Kidney (tissue), 22 donors: ENCODE measurements at places on chromosomes 7 and 10.

GRCh38 chr7:2805213-2805944 is 38.7 kb downstream of the GNA12 start:
- no peak for DNase-seq

DNA sequence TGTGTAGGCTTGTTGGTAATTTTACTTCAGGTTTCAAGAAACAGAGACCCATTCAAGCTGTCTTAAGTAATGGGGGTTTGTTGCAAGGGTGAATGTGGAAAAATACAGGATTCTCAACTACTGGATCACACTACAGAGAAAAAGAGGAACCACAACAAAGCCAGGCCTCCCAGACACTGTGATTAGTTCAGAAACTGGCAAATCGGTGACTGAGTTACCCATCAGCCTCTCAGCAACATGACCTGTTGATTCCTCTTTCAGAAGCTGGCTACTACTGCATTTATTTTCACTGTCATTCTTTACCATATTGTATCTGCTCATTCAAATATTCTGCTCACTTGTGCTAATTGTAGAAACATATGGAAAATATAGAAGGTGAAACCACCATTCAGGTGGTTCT is 16.0 kb downstream of the CCDC71L start:
- DNase-seq = no peak

GRCh38 chr10:3526727-3527501 is 258.1 kb downstream of the KLF6 start:
- DNase-seq = no peak

- peak; percentile 49 for DNase-seq
Observed at GRCh38 chr7:111090846-111091245, at the start of gene LRRN3. Gene LRRN3, plus strand, starts transcription at chr7:111091127. Its CDS starts 31,646 bp downstream, at chr7:111122773.

GRCh38 chr7:4824120-4824775 is 37.6 kb downstream of the PAPOLB start:
- no peak for DNase-seq

DNA sequence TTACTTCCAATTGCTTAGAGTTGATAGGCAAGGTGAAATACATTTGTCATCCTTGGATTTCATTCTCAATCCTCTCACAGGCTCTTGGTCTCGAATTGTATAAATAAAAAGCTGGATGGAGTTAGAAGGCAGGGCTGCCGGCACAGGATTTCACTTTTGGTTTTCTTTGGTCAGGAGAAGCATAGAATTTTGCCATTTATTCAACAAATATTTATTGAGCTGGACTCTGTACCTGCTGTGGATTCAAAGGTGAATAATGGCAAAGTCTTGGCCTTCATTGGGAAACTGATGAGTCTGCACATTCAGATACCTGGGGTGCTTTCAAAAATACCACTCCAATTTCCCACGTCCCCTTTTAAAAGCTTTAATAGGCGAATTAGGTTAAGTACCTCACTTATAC is 49.7 kb downstream of the PDK4 start:
- DNase-seq = no peak

DNA sequence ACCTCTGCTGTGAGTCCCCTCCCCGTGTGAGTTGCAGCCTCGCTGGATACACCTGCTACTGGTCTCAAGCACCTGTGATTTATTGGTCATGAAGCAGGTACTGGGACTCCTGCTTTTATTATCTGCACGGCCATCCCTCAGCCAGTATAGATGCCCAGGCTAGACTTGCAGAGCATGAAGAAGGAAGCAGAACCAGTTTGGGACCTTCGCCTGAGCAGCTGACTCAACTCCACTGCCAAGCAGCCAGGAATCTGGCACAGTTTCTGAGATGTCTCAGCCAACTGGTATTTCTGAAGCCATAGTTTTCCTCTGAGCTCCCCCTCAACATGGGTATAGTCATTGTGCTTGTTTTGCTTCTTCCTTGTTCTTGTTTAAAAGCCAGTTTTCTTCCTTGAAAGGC is 28.0 kb upstream of the SLC39A12 start:
- DNase-seq = no peak

DNA sequence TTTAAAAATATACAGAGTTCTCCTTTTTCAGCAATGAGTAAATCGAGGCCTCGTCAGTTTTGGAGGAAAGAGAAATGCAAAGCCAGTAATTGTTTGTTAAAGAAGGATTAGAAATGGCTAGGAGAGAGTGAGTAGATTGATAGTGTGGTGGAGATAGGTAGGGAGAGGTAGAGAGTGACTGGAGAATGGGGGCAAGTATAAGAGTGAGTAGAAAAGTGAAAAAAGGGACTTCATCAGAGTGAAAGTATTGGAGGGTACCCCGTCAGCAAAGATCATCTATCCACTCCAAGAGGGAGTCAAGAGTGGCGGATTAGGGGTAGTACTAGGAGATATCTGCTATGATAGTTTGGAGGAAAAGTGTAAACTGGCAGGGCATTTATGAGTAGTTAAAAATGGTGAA is 9.2 kb upstream of the ANKRD2 start:
- DNase-seq = no peak

GRCh38 chr7:10237306-10237705 is 736.4 kb upstream of the PHF14 start:
- no peak for DNase-seq

DNA sequence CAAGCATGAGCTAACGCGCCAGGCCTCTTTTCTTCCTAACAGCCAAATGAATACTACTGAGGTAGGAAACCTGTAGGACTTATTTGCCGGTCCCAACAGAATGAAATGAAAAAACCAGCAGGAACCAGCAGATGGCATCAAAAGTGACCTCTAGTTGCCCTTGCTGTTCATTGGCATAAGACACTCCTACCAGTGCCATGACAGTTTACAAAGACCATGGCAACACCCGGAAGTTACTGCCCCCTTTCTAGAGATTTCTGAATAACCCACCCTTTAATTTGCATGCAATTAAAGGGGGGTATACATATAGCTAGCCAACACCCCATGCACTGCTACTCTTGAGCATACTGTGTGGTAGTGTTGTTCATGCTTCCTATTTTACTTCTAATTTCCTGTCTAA is 65.2 kb downstream of the ATE1 start:
- DNase-seq = no peak

DNA sequence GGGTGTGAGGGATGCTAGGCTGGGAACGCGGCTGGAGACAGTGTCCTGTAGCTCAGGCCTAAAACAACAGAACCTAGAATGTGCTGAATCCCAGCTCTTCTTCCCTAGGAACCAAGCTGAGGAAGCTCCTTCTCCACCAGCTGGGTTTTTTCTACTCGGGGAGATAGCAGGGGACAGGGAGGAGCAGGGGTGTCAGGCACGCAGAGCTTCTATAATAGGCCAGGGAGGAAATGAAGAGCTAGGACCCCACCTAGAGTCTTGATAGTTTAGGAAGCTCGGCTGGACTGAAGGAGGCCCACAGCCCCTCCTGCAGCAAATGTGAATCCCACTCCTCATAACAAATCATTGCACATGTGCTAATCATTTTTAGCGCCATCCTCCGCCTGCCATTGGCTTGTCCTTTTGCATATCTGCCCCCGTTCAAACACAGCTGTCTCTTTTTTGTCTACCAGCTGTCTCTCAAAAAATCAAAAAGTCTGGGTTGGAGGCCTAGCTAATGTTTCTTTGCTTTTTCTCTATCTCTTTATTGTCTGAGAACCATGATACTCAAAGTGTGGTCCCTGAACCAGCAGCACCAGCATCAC is 24.1 kb upstream of the FAM180A start:
- peak; percentile 39 for DNase-seq

DNA sequence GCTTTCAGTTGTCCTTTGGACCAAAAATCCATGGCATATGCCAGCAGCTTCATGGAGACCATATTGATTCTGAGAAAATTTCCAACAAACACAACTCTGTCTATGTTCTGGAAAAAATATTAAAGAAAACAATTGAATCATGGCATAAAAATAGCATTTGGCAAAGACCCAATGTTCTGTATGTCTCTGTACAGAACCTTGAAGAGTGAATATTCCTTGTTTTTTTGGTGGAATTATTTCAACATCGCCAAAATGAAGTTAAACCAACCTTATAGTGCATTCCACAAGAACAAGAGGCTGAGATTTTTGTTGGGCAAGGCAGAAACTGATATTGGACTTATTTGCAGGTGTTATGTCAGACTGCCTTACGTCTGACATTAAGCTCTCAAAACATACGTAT is 53.3 kb upstream of the SLC16A12 start:
- DNase-seq = no peak

- DNase-seq = no peak
Observed at GRCh38 chr10:62005281-62005680, 103.8 kb downstream of the ARID5B start.

GRCh38 chr10:13483951-13484350 is 44.9 kb downstream of the BEND7 start:
- DNase-seq = no peak

GRCh38 chr10:60414877-60415585 is 25.4 kb upstream of the ANK3 start:
- no peak for DNase-seq

GRCh38 chr7:25669281-25669781 is 441.0 kb upstream of the NPVF start:
- no peak for DNase-seq

DNA sequence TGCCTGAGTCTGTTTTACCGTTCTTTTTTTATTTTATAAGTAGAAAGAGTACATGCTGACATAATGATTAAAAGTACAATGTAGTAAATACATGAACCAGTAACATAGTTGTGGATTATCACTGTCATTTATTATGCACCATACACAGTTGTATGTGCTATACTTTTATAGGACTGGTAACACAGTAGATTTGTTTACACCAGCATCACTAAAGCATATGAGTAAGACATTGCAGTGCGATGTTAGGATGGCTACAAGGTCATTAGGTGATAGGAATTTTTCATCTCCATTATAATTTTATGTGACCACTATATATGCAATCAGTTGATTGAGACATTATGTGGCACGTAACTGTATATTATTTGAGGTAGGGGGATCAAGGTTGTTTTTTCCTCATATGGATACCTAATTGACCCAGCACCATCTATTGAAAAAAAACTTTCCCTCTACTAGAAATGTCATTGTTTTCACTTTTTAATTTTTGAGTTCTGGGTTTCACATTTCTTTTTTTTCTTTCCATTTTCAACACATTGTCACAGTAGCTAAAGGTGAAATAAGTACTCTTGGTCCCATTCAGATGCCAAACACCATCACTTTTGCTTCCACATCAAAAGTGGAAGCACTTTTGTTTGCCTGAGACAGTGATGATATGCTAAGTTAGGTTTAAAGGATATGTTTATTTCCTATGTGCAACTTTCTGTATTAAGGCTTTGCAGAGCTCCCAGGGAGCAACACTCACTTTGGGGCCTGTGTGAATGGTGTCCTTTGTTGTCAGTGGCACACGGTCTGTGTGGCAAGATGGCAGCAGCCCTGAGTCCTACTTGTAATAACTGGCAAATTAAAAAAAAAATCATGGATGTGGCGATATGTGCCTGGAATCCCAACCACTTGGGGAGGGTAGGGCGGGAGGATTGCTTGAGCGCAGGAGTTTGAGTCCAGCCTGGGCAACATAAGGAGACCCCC is 17.1 kb downstream of the UBE2D1 start:
- no peak for DNase-seq

DNA sequence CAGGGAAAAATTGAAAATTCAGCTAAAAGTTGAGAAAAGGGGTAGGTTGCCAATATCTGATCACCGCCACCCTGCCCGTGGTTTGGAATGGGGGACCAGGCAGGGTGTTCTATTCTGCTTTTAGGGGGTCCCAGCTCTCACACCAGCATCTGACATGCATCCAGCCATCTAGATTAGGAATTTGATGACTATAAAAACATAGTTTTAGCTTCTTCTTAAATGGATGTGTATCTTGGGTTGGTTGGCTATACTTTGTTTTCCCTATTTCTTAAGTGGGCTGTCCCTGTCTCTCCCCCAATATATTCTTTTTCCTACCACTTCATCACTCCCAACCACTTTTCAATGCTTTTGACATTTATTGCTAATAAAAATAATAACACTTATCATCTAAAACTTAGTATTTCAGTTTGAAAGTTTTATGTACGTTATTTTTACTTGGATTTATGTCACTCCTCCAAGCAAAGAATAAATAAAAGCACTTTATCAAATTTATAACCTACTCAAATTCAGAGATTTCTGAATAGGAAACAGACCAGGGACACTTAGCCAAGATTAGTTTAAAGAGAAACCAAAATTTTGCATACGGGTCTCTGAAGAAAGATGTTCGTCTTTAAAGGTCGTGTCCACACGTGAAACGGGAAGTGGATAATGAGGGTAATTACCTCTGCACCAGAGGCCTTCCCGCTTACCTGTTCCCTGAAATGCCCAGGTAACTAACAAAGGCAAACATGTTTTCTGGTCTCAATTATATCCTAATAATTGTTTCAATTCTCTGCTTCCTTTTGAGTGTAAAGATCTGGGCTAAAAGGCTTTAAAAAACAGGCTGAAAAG is 233.2 kb upstream of the AUTS2 start:
- peak; percentile 31 for DNase-seq

DNA sequence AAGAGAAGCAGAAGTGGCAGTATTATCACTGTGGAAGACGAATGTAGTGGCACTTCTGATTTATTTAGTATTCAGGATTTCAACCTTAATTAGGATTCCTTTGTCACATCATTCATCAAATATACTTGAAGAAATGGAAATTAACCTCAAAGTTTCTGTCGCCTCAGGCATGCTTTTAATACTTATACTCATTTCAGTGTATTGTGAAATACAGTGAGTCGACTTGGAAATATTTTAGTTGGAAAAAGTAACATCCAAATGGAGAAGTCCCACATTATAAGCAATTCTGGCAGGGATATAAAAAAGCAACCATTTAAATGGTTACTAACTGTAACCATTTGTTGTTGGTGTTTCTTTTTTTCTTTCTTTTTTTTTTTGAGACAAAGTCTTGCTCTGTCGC is 648.8 kb downstream of the ARL4A start:
- no peak for DNase-seq
